Ovary (tissue), 10 donors: ENCODE measurements at places on chromosomes 4 and X.

DNA sequence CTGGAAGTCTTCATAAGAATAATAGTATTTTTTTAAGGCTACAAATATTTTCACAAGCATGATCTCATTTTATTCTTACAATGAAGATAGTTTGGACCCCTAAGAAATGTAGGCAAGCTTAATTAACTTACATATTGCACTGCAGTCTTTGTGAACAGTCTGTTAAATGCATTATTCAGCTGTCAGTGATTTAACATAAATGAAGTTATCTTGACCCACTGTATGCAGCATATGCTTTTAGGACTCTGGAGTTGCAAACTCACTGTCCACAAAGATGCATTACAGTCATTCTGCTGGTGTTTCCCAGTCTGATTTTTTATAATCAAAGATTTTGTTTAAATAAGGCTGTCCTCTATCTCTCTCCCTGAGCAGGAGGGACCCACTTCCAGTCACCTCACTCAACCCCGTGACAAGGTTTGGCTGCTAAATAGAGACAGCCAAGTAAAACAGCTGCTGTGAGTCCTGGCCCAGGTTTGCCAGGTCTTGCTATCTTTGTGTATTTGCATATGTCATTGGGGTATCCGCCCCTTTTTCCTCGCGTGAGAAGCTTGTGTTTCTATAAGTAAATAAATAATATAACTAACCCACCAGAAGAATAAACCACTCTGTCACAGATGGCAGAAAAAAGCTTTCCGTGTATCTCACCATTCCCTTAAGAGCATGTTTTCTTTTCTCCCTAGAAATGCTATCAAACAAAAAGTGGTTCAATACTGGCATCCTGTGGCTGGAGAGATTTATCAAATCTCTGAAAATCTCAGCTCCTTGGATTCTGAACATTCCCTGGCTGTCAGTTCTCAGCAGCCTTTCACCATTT, 67.0 kb downstream of the SLC7A11 start:
- DNase-seq, result no peak

- DNase-seq, result no peak
Measured at GRCh38 chrX:120287513-120288112, 23.6 kb downstream of the TMEM255A start.

- DNase-seq, result no peak
Measured at GRCh38 chr4:124869961-124870495, 157.5 kb upstream of the ANKRD50 start.

DNA sequence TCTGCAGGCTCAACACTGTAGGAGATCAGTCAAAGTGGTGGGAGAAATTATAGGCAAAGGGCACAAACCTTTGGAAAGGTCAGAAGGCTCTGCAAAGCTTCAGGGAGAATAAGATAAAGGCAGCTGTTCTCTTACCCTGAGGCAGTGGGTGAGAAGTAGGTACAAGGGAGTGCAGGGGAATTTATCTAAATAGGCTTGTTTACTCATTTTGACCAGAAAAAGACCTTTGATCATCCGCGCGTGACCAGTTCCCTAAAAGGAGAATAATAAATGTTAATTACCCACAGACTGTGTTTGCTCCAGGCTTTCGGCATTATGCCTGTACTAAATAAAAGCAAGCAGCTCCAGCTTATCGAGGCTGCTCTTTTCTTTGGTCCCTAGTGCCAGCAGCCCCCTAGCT, 9.3 kb downstream of the FGFBP2 start:
- DNase-seq, result no peak

- DNase-seq, result no peak
Measured at GRCh38 chr4:26879805-26880204, 19.2 kb downstream of the STIM2 start.

DNA sequence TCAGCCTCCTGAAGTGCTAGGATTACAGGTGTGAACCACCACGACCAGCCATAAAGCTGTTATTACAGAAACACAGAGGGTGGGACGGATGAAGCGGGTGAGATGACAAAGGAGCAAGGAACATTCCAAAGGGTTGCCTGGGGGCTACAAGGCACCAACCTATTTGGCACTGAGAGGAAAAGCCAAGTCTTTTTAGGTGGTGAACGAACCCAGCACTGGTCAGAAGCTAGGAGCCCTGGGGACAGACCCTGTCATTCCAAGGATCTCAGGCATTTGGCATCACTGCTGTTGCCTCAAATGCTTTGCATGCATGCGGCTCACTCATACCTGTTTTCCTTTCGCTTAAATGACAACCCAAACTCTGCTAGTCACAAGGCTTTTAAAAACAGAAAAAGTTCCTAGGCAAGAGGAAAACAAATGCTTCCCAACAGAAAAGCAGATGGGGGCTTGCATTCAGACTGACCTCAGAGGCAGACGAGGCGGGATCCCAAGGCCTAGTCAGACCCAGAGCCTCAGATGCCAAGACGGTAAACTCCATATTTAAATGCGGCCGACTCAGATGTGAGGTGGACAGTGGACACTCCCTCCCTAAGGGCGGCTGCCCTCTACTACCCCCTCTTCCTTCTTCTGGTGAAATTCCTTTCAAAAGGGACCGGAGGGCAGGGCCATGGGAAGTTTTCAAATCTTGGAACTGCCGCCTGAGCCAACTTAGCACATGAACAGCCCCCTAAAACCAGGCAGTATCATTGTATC, 4.5 kb downstream of the MAP7D2 start:
- DNase-seq, result no peak

DNA sequence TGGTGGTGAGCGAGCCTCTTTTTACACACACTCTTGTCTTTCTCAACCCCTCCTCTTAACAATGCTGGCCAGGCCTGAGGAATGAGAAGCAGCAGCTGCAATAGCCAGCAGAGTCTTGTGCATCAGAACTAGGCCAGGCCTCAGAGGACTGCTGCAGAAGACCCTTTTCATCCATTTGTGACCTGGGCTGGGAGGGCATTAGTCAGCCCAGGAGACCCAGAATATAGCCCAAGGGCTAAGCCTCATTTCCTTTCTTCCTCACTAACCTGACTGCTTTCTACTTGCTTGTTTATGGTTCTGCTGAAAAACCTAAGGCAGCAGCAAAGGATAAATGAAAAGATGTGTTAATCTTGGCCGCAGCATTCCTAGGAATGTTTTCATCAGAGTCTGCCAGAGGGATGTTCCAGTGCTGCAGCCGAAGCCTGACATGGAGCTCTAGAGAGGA, 254.7 kb upstream of the AR start:
- DNase-seq, result no peak

DNA sequence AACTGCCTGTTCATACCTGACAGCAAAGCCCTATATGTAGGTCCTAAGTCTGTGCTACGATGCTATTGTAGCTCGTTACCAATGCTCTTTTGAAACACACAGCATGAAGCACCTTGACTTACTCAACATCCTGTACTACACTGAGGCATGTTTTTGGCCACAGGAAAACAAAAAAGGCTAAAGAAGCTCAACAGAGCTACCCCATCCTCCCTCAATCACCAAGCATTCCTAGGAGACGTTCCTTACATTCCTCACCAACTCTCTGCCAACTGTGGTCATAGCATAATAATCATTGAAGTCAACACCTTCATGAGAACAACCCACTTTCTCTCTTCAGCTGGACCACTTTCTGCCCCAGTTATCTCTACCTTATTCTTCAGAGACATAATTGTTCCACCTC, 73.7 kb upstream of the SLC25A43 start:
- DNase-seq, result no peak

- no peak for DNase-seq
Measured at GRCh38 chr4:23958749-23959148, 68.9 kb upstream of the PPARGC1A start.

GRCh38 chrX:114178126-114178525, 405.8 kb upstream of the HTR2C start:
- no peak for DNase-seq

- DNase-seq, result no peak
Measured at GRCh38 chrX:131745942-131746489, 202.1 kb downstream of the OR13H1 start.

DNA sequence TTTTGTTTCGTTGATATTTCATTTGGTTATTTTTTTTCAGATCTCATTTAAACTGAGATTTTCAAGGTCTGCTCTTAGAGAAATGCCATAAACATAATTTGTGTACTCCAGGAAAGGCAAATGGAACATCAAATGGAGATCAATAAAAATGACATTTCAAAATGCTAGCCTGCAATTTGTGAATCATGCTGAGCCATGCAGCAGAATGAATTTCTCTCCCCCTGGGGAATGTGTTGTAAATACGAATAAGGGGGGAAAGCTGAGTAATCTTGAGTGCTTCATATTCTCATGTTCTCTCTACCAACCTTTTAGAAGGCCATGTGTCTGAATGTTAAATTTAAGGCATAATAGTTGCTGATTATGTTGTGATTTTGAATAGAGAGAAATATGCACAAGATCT, 7.8 kb downstream of the ZCCHC4 start:
- DNase-seq, result no peak

- DNase-seq, result no peak
Measured at GRCh38 chr4:111871802-111872201, 273.5 kb upstream of the FAM241A start.

GRCh38 chr4:175339100-175339707, 421.0 kb downstream of the ADAM29 start:
- DNase-seq, result no peak

- no peak for DNase-seq
Measured at GRCh38 chr4:97866821-97867556, 276.3 kb downstream of the STPG2 start.

- no peak for DNase-seq
Measured at GRCh38 chrX:25442499-25442898, 426.7 kb upstream of the ARX start.

DNA sequence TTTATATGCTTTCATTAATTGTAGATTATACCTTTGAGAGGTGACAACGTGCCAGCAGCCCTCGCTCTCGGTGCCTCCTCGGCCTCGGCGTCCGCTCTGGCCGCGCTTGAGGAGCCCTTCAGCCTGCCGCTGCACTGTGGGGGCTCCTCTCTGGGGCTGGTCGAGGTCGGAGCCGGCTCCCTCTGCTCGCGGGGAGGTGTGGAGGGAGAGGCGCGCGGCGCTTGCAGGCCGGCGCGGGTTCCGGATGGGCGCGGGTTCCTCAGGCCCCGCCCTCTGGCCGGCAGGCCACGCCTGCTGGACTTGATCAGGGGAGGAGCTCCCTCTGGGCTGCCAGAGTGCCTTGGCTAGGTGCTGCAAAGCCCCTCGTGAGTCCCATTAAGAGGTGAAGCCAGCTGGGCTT, 321.1 kb upstream of the PCDH18 start:
- DNase-seq, result no peak

DNA sequence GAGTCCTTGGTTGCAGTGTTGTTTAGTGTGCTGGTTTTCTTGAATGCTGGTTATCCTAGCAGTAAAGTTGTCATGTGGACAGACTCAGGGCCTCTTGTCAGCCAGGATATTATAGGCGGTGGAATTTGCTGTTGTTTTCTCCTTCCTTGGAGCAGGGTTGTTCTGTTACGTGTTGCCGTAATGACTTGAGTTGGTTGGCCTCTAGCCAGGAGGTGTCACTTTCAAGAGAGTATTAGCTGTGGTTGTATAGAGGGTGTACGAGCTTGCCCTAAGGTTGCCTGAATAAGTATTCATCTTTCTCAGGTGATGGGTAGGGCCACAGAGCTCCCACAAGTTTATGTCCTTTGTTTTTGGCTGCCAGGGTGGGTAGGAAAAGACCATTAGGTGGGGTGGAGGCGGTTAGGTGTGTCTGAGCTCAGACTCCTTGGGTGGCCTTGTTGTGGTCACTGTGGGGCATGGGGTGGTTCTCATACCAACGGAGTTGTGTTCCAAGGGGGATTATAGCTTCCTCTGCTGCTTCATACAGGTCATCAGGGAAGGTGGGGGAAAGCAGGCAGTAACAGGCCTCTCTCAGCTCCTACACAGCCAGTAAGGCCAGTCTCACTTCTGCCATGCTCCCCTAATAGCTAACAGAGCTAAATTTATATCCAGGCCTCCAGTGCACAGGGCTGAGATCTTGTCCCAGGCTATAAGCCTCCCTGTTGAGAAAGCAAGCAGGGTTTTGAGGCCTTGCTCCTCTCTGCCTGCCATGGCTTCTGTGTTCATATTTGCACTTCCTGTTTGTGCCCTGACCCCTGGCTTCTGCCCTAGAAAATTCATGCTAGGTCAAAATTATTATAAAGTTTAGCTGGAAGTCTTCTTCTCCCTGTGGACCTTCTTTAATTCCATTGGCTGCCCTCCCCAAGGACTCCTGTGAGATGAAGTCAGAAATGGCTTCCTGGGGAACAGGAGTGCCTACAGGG, 594.7 kb downstream of the RAPGEF2 start:
- no peak for DNase-seq

- no peak for DNase-seq
Measured at GRCh38 chrX:13276991-13277390, 42.9 kb downstream of the ATXN3L start.

DNA sequence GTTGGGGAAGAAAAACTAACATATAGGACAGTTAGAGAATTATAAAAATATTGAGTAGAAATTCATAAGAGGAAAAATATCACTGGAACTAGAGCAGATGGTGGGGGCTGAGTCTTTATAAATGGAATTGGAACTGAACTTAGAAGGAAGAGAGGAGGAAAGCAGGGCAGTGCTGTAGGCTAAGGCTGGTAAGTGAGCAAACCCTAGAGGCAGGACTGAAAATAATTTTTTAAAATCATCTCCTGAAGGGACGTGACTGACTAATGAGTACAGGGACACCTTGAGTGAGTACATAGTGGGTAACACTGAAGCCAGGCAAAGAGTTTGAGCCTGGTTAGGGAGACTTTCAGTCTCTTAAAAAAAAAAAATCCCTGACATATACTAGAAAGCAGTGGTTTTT, 63.3 kb downstream of the GALNT7 start:
- no peak for DNase-seq

DNA sequence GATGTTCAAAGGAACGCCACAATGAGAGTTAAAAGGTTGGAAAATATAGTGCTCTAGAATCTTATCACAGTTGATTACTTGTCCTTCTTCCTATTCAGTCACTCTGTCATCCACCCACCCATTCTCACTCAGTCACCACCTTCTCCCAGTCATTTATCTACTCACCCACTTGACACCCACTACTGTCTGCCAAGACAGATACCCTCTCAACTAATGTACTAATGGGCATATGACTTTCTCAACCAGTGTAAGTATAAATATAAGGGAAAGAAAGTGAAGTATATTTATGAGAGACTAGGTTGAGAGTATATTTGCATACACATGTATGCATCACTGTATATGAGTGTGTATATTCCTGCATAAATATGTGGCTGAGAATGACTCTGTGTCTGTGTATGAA, 20.0 kb downstream of the MID2 start:
- DNase-seq, result no peak

- DNase-seq, result no peak
Measured at GRCh38 chr4:132572210-132572609, 576.9 kb upstream of the PCDH10 start.

GRCh38 chrX:45699158-45699557, 498.5 kb upstream of the DIPK2B start:
- no peak for DNase-seq

DNA sequence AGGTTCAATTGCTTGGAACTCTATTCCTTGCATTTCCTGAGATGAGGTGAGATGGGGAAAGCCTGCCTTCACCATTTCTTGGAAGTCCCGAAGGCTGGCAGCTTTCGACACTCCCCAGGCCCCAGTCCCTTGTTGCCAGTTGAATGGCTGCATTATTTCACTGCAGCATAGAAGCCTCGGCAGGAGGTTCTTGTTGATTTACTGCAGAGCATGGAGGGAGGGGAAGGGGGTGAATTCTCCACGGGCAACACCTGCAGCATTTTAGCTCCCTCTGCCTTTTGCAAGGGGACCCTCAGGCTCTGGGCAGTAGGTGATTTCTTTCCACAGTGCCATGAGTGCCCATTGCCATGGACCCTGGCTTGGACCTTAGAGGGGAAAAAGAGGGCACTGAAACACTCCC, 10.7 kb upstream of the BCLAF3 start:
- no peak for DNase-seq

- DNase-seq, result no peak
Measured at GRCh38 chr4:119653990-119654389, 25.4 kb upstream of the PDE5A start.

- DNase-seq, result no peak
Measured at GRCh38 chr4:69057620-69058409, 38.5 kb upstream of the UGT2B7 start.
